ENCODE measurements at places on chromosomes 6 and 20. TPM values are rescaled to one million over a fixed set of nuclear protein-coding genes. Genes with fewer than 3 reads are reported as not detected.

- no peak for DNase-seq
These were observed 79.9 kb downstream of the ZNF217 start for GRCh38 chr20:53513489-53514298.

DNA sequence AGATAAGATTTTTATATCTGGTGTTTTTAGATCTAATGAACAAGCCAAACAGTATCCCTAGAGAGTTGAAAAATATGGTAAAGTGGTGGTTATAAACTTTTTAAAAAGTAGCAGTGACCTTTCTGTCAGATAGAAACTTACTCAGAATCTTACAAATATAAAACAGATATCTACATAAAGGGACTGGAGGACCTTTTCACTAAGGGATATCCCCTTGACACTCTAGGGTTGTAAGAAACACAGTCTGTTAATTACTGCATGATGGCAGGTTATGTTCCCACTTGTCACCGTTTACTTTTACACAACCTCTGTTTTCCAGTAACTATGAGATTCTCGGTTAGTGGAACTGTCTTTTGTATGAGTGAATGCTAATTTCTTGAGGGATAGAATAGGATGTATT, 11.5 kb downstream of the CFAP206 start:
- DNase-seq: no peak

DNA sequence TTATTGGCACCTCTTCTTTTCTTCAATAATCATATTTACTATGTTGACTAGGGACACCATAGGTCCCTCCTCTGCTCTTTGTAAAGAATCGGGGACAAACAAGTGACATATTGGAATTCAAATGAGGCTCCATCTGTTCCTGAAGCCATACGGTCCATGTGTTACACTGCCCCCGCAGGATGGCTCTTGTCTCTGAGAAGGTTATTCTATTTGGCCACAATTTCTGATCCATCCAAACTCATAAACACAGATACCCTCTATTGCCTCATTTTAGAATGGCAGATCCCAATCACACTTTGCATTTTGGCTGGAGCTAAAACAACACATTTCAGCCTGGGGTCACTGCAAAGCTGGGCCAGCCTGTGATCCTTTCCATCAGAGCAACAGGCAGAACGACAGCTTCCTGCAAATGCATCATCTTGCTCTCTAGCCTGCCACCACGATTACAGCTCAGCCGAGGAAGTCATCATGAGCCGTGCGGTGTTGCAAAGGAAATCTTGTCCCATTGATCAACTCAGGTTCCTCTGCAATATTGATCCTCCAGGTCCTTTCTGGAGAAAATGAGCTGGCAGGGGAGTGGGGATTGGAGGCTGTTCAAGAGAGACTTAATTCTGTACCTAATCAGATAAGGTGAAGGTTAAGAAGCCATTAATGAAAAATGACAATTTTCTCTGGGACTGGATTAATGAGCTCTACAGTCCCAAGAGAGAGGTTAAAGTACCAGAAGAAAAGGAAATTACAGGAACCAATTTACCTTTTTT, 73.1 kb downstream of the AGPAT4 start:
- no peak for DNase-seq

GPLD1 gene
- total RNA-seq: 4.0 TPM

TULP4 gene
- total RNA-seq: 129 TPM

GRCh38 chr20:62792182-62792939, 3.9 kb upstream of the MRGBP start:
- DNase-seq: no peak

DNA sequence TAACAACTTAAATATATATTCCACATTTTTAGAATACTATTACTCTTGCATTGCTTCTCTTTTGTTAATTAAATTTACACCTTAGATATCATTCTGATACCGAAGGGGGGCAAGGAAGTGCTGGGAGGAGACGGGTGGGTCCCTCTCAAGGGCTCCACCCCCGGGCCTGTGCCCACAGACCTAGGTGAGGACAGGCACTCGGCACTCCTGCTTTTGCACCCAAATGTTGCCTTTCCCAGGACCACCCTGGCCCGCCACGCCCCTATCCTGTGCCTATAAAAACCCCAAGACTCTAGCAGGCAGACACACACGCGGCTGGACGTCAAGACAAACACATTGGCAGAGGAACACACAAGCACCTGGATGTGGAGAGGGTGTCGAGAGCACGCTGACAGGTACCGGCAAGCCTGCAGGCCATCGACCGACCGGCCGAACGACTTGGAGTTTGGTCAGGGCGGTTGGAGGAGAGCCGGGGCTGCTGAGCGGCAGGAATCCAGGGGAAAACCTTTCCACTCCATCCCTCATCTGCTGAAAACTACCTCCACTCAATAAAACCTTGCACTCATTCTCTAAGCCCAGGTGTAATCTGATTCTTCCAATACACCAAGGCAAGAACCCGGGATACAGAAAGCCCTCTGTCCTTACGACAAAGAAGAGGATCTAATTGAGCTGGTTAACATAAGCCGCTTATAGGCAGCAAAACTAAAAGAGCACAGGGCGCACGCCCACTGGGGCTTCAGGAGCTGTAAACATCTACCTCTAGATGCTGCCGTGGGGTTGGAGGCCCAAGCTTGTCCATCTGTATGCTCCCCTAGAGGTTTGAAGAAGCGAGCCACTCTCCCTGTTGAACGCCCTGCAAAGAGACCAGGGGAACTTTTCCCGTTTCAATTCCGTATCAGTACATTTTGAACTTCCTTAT, 197.4 kb upstream of the PRSS16 start:
- no peak for DNase-seq

DNA sequence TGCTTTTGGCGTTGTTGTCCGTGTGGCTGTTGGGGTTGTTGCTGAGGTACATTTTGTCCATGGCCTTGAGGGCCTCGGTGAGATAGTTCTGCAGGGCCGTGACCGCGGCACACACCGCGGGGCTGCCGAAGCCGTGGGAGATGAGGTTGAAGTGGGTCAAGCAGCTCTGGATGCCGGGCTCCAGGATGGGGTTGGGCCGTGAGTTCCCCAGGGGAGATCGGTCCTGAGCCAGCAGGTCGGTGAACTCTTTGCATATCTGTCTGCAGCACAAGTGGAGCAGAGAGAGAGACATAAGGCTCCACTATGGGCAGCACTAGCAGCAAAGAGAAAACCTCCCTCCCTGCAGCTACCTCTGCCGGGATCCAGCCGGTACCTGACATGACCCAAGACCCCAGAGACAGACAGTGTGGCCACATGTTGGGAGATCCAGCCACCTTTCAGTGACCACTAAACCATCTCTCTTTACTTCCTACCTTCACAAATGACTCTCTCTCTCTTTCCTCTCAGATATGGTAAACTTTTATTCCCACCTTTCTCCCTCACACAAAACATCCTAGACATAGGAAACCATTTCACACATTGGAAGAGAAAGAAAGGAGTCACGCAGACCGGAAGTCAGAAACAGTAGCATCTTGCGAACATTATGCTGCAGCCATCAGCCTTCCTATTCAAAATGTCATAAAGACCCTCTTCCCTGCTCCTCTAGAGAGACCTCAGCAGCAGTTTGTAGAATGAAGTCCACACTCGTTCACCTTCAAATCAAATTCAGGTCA, 16.2 kb downstream of the TFAP2A start:
- peak; percentile 80 for DNase-seq

GRCh38 chr6:54132587-54132986, 21.3 kb downstream of the MLIP start:
- DNase-seq: no peak

TMEM14A gene
- 20.2 TPM for total RNA-seq

DNA sequence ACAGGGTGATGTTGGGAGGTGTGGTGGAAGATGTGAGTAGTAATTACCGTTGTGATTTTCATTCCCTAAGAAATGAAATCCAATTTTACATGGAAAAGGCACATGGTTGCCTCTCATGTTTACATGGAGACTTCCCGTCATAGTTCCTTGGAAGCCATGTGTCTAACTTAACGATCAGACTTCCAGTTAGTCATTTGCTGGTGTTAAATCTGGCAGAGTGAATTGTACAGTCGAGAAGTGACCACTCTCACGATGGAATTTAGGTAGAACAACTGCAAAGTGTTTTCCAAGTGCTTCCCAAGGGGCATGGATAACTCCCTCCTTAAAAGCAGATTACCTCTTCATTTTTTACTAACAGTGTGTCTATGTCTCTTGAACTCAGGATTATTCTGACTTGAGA, 145.8 kb upstream of the CCN2 start:
- no peak for DNase-seq

DNA sequence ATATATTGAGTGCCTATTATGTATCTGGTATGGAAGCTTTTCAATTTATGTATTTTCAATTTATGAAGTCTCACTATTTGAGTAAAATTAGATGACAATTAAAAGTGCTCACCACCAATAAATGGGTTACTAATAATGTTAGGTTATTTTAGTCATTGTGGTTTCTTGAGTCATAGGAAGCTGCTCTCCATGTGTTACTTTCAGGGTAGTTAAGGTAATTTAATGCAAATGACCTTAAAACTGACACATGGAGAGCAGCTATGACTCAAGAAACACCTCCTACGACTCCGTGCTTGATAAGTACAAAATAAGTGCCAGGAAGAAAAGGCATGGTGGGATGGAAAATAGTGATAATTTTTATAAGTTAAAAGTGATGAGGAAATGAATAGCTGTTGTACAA, 16.5 kb upstream of the TINAG start:
- DNase-seq: no peak

HCRTR2 gene
- total RNA-seq: not detected

DNA sequence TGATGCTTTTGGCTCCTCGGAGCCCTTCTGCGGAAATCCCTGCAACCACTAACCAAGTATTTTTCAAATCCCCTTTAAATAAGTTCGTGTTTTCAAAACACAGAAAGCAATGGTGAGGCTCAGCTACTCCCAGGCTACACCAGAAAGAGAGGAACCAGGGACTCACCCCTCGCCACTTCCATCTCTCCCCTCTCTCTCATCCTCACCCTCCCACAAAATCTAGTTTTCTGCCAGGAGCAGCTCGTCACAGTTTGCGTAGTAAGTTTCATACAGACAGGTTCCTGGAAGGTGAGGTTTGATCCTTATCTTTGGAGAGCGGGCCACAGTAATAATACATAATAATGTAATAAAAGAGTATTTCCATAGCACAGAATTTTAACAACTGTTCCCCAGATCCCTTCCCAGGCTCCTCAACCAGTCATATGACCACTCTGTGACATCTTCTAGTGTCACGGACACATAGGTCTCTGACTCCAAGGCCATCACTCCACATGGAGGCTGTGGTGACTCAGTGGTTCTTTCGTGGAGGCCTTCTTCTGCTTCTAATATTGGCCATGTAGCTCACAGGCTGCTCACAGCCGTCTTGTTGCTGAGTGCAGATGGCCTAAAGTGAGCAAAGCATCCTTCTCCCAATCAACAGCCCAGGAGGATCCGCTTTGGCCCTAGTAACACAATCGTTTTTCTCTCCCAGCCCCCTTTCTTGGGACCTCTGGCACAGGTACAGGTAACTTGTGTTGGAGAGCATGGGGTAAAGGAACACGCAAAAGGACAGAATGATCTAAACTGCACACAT, 295.7 kb downstream of the CDC5L start:
- no peak for DNase-seq

DNA sequence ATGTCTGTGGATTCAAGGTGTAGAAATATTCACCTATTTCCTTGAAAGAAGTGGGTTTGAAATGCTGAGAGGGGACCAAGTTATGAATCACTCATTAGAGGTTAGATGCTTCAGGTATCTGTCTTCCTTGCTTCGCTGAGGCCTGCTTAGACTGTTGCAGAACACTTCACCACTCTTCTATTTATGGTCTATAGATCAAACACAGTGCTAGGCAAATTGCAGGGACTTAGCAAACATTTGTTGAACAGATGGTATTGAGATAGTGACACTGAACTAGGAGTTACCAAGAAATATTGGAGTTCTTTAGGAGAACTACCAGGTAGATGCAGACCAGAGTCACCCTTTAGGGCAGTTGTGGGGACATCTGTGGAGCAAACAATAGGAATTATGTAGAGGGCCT, 123.8 kb downstream of the RFPL4B start:
- no peak for DNase-seq

DSN1 gene
- total RNA-seq: 5.1 TPM

- DNase-seq: no peak
These were observed 5.3 kb upstream of the GDAP1L1 start for GRCh38 chr20:44241796-44242195.

IRAK1BP1 gene
- 3.2 TPM for total RNA-seq

- no peak for DNase-seq
These were observed 5.1 kb downstream of the C6orf132 start for GRCh38 chr6:42137194-42137753.

CALHM6 gene
- total RNA-seq: not detected

DNA sequence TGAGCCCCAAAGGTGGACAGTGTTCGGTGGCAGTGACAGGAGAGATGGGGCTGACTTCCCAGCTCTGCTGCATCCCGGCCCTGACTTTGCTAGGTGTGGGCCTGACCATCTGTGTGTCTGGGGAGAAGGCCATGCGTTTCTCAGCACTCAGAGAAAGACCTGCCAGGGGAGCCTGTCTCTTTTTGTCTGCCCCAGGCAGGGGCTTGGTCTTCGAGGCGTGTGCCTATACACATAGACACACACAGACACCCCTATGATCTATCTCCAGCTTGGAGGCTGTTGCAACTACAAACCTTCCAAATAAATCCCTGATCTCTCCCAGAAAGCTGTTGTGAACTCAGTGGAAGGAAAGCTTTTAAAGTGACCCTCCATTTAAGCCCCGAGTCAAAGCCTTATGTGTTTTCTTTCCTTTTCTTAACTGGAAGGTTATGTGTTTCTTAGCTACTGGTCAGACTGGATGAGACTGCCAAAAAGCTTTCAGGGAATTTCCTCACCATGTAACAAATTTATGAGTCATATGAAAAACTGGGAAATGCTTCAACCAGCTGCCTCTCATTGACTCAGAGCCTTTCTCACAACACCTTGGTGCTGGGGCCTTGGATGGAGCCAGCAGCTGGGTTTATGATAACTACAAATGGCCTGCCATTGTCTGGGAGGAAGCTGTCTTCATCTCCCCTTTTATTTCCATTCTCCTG, 102.6 kb downstream of the CDC5L start:
- DNase-seq: no peak

PTPRK gene
- total RNA-seq: 36.8 TPM

- DNase-seq: no peak
These were observed 70.9 kb downstream of the UST start for GRCh38 chr6:148817689-148818088.

DNA sequence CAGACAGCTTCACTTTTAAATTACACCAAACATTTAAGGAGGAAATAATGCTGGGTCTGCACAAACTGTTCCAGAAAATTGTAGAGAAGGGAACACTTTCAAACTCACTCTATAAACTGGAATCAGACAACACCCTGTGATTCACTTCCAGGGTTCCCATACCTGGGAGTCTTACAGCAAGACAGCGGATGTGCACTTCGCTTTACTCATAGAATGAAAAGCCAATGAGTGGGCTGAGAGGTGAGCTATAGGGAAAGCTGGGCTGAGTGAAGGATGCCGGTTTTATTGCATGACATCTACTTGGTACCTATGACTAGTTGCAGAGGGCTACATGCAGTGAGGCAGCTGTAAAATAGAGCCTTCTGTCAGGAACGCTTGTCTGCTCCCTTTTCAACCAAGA, 152.1 kb downstream of the FNDC1 start:
- DNase-seq: no peak

DNA sequence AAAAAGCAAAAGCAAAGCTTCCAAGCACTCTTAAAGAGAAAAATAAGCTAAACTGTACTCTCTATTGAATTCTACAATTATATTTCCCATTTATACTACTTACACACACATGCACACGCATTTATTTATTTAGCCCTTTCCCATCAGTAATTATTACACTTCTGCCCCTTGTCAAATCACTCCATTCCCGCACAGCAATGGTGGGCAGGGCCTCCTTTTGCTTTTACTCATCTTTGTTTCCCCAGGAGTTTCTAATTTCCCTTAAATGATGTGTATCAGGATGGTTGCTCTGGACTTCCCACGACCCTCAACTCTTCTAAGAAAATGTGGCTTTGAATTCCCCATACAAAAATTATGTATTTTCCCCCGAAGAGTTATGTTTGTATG, 19.9 kb downstream of the PXT1 start:
- DNase-seq: no peak

C6orf118 gene
- not detected for total RNA-seq

IL17F gene
- total RNA-seq: not detected
